ENCODE measurements at places on chromosomes 16 and 17. TPM values are rescaled to one million over a fixed set of nuclear protein-coding genes. Genes with fewer than 3 reads are reported as not detected.
A peak's percentile ranks its signal among the peaks of the same experiment; 100 is the strongest.

The TM4SF5 gene
- not detected for total RNA-seq

GRCh38 chr16:12097523-12098428, 121.2 kb downstream of the SNX29 start:
- no peaks in the 10 kb centered on the region for H3K27me3 ChIP-seq
- H3K27ac ChIP-seq: peak overlapping the region; percentile 56
- no peaks in the 10 kb centered on the region for H3K36me3 ChIP-seq
- peaks cover 42% of the 10 kb centered on the region for H3K4me1 ChIP-seq
- peak; percentile 32 for DNase-seq
- H3K4me3 ChIP-seq: no peak overlapping the region

The SOX9 gene
- total RNA-seq: 15.0 TPM

GRCh38 chr17:1398931-1399678, 917 bp downstream of the YWHAE start:
- peak; percentile 60 for DNase-seq
- H3K27me3 ChIP-seq: no peaks in the 10 kb centered on the region
- H3K4me1 ChIP-seq: peaks cover 65% of the 10 kb centered on the region

- DNase-seq: no peak
- H3K36me3 ChIP-seq: no peaks in the 10 kb centered on the region
- H3K27ac ChIP-seq: no peak overlapping the region
- H3K27me3 ChIP-seq: no peaks in the 10 kb centered on the region
- no peak overlapping the region for H3K4me3 ChIP-seq
Observed at GRCh38 chr17:5861854-5862253, 208.3 kb upstream of the WSCD1 start.

- H3K4me1 ChIP-seq: peaks cover 12% of the 10 kb centered on the region
- no peak overlapping the region for H3K4me3 ChIP-seq
Observed at GRCh38 chr17:39997543-39997942, 16.9 kb downstream of the PSMD3 start.

The CACNG1 gene
- not detected for total RNA-seq

The MYADML2 gene
- total RNA-seq: 7.2 TPM

The TEDC2 gene
- 1.3 TPM for total RNA-seq

GRCh38 chr17:75400326-75400939, 5.0 kb downstream of the GRB2 start:
- no peaks in the 10 kb centered on the region for H3K36me3 ChIP-seq
- no peak overlapping the region for H3K27ac ChIP-seq
- DNase-seq: no peak
- no peaks in the 10 kb centered on the region for H3K27me3 ChIP-seq
- peaks cover 75% of the 10 kb centered on the region for H3K4me1 ChIP-seq
- H3K4me3 ChIP-seq: no peak overlapping the region

- no peaks in the 10 kb centered on the region for H3K36me3 ChIP-seq
- H3K27ac ChIP-seq: no peak overlapping the region
- no peak for DNase-seq
- H3K27me3 ChIP-seq: no peaks in the 10 kb centered on the region
- H3K4me1 ChIP-seq: peaks cover 11% of the 10 kb centered on the region
Observed at GRCh38 chr16:9392956-9393355, 301.5 kb downstream of the HAPSTR1 start.

The GNGT2 gene
- 2.2 TPM for total RNA-seq
